ENCODE measurements at places on chromosomes 1 and 21.

- DNase-seq = no peak
These were observed 119.9 kb downstream of the ACBD6 start for GRCh38 chr1:180382326-180383115.

- peak; percentile 15 for DNase-seq
These were observed 2.2 kb downstream of the TBX15 start for GRCh38 chr1:118985640-118986554.

DNA sequence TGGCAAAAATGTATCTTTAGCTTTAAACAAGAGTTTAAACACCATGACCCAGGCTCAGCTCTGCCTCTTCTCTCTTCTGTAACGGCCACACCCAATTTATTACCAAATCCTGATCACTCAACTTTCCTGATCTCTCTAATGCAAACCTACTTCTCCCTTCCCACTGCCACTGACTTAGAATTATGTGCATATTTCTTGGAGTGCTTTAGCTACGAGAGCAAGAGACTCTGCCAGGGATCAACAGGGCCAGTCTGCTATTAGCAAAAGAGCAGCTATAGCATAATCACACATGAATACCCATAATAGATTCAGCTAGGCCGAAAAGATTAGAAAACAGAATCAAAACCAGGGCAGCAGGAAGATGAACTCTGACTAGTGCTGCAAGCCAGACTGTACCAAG, 215.5 kb downstream of the MRPL39 start:
- no peak for DNase-seq

DNA sequence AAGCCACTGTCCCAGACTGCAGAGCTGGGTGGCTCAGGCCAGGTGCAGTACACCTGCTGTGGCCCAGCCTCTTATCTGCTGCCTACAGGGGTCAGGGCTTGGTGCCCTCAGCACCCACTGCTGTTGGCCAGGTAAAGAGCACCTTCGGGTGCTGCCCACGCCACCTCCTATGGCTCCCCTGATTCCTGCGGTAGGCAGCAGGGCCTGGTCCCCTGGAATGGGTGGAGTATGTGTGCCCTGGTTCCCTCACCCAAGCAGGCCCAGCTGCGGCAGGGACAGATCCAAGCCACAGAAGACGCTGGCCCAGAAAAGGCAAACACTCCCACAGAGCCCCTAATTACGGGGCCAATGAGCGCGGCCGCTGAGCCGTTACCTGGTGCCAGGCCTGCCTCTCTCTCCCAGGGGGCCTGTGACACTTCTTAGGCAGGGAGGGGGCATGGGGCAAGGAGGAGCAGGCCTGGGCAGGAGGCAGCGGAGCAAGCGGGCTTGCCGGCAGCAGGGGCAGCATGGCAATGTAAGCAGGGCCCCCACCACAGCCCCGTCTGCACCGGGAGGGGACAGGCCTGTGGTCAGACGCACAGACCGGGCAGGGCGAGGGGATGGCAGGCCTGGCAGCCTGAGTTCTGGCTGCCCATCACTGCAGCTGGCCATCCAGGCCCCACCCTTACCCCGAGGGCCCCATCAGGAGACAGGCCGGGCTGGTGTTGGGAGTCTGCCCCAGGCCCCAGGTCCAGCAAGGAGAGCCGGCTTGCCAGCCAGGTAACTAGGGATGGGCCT, 19.0 kb downstream of the ESPN start:
- no peak for DNase-seq

GRCh38 chr1:203324105-203325025, 19.0 kb downstream of the BTG2 start:
- no peak for DNase-seq

- DNase-seq = no peak
These were observed 15.7 kb downstream of the FHAD1 start for GRCh38 chr1:15262706-15263105.

GRCh38 chr1:80629304-80629837, 1171.4 kb upstream of the ADGRL2 start:
- DNase-seq = no peak

- DNase-seq = no peak
These were observed 188.2 kb upstream of the NFIA start for GRCh38 chr1:60894130-60894529.

DNA sequence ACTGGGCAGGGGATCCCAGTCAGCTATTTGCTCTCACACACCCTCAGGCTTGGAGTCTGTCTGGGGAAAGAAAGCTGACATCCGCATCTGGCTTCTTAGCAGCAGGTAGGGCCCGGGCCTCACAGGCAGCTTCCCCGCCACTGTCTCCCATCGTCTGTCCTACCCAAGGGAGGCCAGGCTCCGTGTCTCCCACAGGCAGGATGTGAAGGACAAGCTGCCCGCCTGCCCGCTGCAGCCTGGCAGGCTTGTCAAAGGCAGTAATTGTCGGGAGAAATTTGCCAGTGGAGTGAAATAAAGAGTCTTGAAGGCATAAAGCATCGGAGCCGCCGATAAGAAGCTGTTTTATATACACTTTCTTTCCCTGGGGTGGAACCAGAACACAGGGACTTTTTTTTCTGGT, 44.0 kb upstream of the DISP3 start:
- DNase-seq = no peak

DNA sequence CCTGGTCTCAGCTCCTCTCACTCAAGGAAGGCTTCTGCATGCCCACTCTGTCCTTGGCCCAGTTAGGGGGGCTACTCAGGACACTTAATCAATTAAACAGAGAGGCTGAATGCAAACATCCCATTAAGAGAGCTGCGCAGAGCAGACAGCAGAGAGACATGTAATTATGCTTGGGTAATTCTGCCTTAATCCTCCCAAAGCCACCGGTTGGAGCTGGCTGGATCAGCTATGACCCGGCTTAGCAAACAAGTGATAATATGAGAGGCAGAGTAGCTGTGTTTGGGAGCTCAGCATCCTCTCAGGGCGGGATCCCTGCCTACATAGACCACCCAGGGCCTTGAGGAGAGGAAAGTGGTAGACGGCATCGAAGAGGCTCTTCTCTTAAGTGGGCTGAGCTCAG, 183.2 kb downstream of the GRIK3 start:
- DNase-seq = no peak

GRCh38 chr1:69167876-69168275, 399.8 kb upstream of the LRRC7 start:
- DNase-seq = no peak

DNA sequence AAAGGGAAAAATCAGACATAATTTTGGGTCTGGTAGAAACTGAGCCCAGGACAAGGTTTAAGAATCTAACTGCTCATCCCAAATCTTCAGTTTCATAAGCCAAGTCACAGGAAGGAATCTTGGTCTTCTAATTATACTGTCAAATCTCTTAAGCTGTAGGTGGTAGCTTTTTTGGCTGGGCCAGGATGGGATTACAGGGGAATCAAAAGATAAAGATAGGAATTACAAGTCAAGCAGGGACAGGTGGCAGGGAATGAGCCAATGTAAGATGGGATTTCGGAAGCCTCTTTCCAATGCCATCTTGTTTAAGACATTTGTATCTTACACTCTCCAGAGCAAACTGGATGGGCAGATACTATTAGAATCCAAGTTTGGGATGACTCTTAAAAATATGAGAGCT, 383.5 kb downstream of the KCNH1 start:
- DNase-seq = no peak

DNA sequence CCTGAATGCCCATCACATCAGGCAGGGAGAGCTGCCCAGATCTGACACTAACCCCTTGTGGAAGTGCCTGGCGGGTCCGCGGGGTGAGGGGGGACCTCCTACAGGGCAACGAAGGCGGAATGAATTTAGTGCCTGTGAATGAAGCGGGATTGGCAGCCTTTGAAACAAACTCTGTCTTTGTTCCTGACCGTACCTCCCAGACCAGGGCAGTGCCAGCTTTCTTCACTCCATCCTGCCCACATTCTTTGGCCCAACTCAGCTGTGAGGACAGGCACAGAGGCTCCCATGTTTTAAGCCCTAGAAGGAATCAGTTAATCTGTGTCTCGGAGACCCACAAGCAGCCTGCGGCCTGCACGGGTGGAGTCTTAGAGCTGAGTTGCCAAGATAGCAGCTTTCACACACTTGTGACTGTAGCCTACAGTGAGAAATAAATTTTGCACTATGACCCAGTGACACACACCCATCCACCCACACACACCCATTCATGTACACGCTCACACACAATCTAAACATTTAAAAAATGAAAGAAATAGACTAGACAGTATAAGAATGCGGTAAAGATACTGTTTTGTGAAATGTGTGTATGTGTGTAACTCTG, 60.1 kb upstream of the USP24 start:
- DNase-seq = no peak

DNA sequence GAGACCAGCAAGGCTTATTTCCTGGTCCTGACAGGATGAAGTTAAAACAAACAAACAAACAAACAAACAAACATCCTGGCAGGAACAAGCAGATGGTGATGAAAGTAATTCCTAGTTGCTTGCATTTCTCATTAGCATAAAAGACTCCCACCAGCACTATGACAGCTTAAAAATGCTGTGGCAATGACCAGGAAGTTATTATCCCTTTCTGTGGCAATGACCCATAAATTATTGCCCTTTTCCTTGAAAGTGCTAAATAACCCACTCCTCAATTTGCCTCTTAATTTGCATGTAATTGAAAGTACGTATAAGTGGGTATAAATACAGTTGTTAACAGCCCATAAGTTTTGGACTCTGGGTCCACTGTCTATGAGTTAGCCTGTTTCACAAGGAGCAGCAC, 727.6 kb upstream of the NEGR1 start:
- DNase-seq = no peak

GRCh38 chr1:220318673-220319072, 46.4 kb upstream of the RAB3GAP2 start:
- DNase-seq = no peak

DNA sequence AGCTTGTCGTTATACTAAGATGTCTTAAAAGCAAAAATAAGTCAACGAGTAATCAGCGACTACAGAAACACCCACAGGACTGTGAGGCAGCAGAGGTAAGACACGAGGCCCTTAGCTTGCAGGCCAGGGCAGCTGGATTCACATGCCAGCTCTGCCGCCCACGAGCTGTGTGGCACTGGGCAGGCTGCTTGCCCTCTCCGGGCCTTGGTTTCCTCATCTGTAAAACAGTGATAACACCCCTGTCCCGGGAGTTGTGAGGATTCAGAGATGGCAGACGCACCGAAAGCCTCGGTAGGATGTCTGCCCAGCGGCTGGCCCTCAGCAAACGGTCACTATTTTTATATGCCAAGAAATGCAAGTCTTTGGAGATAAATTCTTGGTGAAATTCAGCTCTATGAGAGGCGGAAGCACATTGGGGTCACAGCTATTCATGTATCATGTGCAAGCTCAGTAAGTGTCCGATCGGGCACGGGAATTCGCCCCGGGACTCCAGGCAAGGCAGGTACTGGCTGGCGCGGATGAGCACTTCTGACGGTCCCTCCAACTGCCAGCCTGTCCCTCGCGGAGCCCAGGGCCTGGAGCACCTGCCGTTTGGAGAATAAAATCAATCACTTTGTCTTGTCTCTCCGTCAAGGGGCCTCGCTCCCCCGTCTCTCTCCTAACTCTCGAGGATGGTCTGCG, 1.1 kb downstream of the C2CD2 start:
- no peak for DNase-seq

- DNase-seq = no peak
These were observed 738.8 kb downstream of the PTPRU start for GRCh38 chr1:29975036-29975694.

GRCh38 chr1:52632732-52633290, at the start of gene SHISAL2A:
SHISAL2A (plus strand) TSS chr1:52633168; CDS start chr1:52633494, 326 bp downstream.
- DNase-seq = peak; percentile 55

GRCh38 chr1:101216623-101217022, 20.2 kb upstream of the S1PR1 start:
- no peak for DNase-seq

GRCh38 chr1:120133228-120133927, 42.9 kb downstream of the SEC22B start:
- DNase-seq = no peak

DNA sequence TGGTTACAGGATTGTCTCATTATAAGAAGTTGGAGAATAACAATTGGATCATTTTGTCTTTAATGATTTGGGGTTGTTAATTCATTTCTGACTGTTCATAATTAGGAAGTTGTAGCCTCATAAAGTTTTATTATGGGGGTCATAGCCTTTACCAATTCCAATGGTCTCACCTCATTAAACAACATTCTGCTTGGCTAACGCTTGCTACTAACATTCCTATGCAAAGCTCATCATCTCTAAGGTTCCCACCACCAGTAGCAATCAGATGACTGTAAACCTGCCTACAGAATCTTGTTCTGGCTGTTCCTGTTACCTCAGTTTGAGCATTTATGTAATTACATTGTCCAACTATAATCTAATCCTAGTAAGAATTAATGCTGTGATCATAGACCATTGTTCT, 60.2 kb downstream of the ODF2L start:
- DNase-seq = no peak

- DNase-seq = peak; percentile 21
These were observed 12.4 kb downstream of the NEXN start for GRCh38 chr1:77900687-77901293.

DNA sequence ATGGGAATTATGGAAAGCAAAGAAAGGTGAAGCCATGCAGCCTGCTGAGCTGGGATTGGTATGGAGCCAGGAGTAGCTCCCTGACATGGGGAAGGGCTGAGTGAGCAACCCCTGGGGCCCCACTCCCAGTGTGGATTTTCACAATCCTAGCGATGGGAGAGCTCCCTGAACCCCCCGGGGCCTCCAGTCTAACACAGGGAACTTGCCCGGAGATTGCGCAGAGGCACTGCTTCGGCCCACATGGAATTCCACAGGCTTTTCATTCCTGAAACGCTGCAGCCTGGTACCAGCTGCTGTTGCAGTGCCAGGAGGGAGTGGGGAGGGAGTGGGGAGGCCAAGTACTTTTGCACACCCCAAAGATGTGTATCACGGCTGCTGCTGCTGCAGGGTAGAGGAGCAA, 110.4 kb upstream of the C21orf91 start:
- DNase-seq = no peak

DNA sequence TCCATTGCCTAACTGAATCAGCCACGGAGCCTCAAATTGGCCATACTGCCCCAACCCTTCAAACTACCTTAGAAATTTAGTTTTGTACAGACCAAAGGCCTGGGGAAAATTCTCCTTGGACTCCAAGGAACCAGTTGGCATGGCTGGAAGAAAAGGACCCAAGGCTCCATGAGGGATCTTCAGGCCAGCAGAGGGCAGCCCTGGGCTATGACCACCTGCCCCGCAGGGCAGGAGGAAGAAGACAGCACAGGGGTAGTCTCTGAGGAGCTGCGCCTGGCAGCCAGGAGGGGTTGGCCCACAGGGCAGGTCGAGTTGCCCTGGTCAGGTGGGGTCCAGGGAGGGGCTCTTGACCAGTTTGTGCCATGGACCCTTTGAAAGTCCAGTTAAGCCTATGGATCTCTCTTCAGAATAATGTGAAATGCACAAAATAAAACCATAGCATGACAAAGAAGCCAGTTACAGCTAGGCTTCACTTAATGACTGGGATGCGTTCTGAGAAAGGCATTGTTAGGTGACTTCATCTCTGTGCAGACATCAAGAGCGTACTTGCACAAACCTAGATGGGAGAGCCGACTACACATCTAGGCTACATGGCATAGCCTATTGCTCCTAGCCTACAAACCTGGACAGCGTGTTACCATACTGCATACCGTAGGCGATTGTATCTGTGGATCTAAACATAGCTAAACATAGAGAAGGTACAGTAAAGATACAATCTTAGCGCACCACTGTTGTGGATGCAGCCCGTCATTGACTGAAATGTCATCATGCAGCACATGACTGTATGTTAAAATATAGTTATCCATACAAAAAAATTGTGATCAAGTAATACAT, 26.1 kb downstream of the CACNA1S start:
- DNase-seq = peak; percentile 73

GRCh38 chr1:242568666-242569065, 44.2 kb upstream of the PLD5 start:
- no peak for DNase-seq

- DNase-seq = no peak
These were observed 6.9 kb downstream of the ERRFI1 start for GRCh38 chr1:8019229-8019620.

Measured in GM10248 (cell line).